ENCODE measurements at places on chromosomes 12 and 14.

GRCh38 chr12:2764398-2764797, 30.4 kb upstream of the FKBP4 start:
- no peak for DNase-seq

- no peak for DNase-seq
Observed at GRCh38 chr14:67539116-67539515, 6.0 kb downstream of the PLEKHH1 start.

DNA sequence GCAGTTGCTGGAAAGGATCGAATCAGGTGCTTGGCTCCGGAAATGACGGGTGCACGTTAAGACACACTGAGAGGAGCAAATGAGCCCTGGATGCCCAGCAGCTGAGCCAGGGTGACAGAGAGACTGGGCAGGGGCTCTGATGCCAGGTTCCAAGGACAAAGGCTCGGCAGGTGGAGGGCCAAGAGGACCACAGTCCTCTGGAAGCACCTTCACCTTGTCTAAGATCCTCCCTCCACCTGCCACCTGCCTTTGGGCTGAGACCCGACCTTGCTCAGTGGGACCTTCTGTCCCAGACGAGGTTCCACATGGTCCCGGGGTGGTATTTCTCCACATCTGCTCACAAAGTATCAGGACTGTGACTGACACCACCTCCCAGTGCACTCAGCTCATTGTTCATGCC, 1.0 kb downstream of the ANO2 start:
- no peak for DNase-seq

- no peak for DNase-seq
Observed at GRCh38 chr12:118633071-118633470, 256.7 kb downstream of the SUDS3 start.

GRCh38 chr14:71566276-71566675, 366.0 kb upstream of the RGS6 start:
- DNase-seq = no peak

DNA sequence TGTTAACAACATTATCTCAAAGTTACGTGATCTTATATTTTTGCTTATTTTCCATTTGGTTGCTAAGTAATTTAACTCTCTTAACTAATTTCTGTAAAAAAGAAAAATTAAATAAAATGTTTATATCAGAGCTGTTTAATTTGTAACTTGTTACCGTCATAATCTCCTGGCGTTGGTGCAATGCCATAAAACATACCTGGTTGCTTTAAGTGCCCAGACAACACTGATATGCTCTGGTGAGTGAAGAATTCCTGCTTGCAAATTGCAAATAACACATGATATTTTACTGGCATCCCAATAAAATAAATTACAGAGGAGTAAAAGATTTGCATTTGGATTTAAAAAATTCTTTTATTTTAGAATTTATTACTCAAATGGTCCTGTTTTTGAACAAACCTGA, 640.1 kb upstream of the MIS18BP1 start:
- no peak for DNase-seq

DNA sequence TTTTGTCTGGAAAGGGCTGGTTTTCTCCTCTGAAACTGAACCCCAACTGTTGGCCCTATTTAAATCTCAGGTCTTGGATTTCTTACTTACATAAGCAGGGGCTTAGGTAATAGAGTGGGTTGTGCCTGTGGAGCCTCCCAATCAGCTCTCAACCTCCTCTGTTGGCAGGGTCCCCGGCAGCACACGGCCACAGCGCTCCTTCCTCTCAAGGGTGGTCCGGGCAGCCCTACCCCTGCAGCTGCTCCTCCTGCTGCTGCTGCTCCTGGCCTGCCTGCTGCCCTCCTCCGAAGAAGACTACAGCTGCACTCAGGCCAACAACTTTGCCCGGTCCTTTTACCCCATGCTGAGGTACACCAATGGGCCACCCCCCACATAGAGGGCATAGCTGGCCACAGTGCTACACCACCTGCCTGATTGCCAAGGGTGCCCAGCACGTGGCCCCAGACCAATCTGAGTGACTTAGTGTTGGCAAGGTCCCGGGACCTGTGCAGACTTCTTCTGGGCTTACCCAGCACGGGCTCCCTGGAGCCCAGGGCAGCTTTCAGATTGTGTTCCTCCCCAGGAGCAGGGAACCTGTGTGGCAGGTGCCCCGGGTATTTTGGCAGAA, 68.9 kb downstream of the ESR2 start:
- DNase-seq = no peak

GRCh38 chr14:23404331-23404900, 3.7 kb downstream of the MYH6 start:
- no peak for DNase-seq

GRCh38 chr12:100234591-100235304, 32.1 kb downstream of the DEPDC4 start:
- DNase-seq = peak; percentile 51

- DNase-seq = no peak
Observed at GRCh38 chr14:27916326-27916725, 850.3 kb upstream of the FOXG1 start.

DNA sequence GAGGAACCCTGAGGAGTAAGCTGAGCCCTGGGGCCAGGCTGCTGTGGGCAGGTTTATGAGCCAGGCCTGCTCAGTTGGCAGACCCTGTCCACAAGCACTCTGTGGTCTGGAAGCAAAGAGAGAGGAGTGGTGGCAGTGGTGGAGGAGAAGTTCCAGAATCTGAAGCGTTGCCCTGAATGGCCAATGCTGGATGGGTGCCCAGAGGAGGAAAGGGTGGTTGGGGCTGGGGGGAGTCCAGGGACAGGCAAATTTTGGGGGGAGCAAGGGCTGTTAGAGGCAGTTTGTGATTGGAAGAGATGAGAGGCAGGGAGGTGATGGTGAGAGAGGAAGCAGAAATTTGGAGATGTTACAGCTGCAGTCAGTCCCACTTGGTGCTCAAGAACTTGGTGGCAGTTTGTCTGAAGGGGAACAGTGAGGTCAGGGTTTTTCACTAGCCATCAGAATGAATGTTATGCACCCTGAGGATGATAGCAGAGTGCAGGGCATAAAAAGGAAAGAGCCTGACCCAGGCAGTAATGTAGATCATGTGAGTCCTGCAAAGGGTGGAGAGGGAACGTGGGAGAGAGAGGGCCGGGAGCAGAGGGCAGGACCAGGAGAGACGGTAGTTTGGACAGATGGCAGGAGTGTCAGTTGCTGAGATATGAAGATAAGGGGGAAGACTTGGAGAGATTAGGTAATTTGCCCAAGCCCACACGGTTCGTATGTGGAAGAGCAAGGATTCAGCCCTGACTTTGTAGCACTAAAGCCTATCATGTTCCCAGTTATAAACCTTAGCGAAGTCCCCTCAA, 51.2 kb downstream of the GALNT8 start:
- no peak for DNase-seq

DNA sequence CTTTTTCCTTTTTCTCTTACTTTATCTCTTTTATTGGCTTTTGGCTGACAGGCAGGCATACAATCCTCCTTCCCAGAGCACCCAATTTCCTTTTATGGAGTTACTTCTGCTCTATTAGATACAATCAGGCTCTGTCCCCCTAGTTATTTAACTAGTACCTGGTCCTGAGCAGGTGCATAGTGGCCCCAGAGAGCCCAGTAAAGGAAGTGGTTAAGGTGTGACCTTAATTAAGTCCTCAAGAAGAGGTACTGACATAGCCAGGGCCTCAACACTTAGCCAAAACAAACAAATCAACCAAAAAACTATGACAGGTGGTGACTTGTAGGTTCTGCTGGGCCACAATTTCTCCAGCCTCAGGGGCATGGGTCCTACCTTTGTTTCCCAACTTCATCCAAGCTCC, 82.9 kb downstream of the CCDC60 start:
- no peak for DNase-seq

DNA sequence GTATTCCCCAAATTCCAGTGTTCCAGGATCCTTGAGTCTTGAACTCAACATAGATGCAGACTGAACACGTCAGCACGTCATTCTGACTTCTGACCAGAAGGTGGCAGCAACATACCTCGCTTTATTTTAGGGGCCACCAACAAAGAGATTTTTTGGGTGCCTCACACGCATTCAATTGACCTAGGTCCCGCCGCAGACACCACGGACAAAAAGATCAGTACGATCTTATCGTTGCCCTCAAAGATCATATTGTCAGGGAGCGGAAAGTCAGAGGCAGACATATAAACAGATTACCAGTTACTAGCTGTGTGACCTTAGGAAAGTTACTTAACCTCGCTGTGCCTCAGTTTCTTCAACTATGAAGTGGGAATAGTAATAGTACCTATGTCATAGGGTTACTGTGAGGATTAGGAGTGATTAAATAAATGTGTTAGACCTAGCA, 6.5 kb upstream of the PRPH start:
- DNase-seq = peak; percentile 18

DNA sequence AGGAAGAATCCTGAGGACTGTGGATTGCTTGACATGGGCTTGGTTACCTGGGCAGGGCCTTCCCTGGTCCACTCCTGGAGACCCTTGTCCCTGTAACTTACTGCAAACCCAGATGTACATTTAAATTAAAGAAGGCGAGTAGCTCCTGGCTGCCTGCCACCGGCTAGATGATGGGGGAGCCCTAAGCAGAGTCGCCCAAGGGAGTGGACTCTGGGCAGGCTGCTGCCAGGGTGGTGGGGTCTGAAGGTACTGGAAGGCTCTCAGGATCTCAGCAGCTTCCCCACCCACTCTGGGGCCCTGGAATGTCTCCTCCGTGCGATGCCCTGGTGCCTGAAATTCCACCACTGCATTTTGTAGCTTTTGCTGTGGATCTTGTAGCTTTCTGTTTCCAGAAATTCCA, 74.7 kb downstream of the FBXL14 start:
- no peak for DNase-seq

DNA sequence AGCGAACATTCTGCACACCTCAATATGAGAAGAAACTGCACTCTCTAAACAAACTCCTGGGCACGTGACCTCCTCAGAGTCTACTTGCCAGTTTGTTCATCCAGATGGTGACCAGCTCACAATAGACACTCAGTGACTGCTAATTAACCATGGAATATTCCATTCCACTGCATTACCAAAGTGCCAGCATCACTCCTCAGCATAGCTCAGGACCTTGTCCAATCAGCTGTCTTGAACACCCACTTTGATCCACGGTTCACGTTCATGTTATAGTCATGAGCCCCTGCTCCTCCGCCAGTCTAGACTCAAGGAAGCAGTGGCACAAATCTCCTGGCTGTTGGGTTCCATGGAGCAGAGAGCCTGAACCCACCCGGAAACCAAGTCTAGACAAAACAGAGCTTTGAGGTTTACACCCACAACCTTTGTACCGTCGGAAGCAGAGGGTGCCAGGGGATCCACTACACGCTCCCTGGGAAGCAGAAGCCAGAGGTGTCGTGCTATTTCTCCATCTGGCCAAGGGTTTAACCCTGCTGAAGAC, 285.3 kb downstream of the ZFP36L1 start:
- no peak for DNase-seq

- DNase-seq = no peak
Observed at GRCh38 chr14:95699412-95699811, 13.2 kb downstream of the TCL1B start.
